Renal cortex interstitium (tissue), 15 donors: ENCODE measurements at places on chromosomes 1 and 21. TPM values are rescaled to one million over a fixed set of nuclear protein-coding genes. Genes with fewer than 3 reads are reported as not detected.
A peak's percentile ranks its signal among the peaks of the same experiment; 100 is the strongest.

DNA sequence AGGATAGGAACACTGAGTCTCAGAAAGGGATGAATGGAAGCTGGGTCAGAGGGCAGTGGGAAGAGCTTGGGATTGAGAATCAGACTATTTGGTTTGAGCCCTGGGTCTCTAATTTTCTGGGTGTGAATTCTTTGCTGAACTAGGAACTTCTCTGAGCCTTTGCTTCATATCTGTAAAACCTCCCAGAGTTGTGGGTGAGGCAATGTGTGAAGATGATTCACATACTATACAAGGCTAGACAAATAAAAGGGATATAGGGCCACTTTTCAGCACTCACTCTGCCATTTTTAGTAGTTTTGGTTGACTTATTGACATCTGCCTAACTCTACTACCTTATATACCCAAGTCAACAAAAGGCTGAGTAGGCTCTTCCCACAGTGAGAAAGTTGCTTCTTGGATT, 77.7 kb upstream of the JUN start:
- no peak for DNase-seq

DNA sequence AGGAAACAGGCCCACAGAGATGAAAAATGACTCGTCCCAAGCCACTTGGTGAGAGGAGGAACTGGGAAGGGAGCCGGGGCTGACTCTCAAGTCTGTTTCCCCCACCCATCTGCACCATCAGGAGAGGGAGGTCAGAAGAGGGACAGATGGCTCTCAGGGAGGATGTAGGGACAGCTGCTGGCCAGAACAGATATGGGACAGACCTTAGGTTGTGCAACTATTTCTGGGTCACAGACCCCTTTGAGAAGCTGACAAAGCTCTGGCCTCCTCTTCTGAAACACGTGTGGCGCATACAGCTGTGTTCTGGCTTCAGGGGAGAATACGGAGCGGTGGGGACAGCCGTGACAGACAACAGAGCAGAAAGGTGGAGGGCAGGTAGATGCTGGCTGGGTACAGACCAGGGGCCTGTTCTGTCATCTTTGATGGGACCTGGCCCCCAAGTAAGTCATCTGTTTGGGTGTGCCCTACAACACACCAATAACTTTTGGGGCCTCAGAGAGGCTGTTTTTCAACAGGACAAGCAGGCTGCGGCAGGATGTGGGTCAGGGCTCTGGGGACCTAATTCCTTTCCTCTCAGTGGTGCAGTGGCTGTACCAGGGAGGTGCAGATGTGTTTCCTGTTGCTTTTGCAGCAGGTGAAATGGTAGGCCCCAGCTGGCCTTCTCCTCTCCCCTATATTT, 7.3 kb downstream of the SH3BGRL3 start:
- no peak for DNase-seq

Gene LRRC39
- 1.8 TPM for polyA plus RNA-seq

Gene GOLPH3L
- polyA plus RNA-seq: 42.1 TPM

Gene SGIP1
- 14.5 TPM for polyA plus RNA-seq

Gene WNT3A
- polyA plus RNA-seq: 0.16 TPM

Gene ZSWIM5
- polyA plus RNA-seq: 7.1 TPM

- DNase-seq: no peak
These were observed 22.0 kb downstream of the SERINC2 start for GRCh38 chr1:31434979-31435378.

Gene GLUL
- 309 TPM for polyA plus RNA-seq

Gene SLFNL1
- 0.46 TPM for polyA plus RNA-seq

GRCh38 chr1:9289090-9289534, 3.6 kb upstream of the SPSB1 start:
- DNase-seq: no peak

GRCh38 chr1:1937061-1937460, 18.0 kb upstream of the TMEM52 start:
- no peak for DNase-seq

Gene C8B
- polyA plus RNA-seq: not detected

Gene RAB25
- 67.0 TPM for polyA plus RNA-seq

DNA sequence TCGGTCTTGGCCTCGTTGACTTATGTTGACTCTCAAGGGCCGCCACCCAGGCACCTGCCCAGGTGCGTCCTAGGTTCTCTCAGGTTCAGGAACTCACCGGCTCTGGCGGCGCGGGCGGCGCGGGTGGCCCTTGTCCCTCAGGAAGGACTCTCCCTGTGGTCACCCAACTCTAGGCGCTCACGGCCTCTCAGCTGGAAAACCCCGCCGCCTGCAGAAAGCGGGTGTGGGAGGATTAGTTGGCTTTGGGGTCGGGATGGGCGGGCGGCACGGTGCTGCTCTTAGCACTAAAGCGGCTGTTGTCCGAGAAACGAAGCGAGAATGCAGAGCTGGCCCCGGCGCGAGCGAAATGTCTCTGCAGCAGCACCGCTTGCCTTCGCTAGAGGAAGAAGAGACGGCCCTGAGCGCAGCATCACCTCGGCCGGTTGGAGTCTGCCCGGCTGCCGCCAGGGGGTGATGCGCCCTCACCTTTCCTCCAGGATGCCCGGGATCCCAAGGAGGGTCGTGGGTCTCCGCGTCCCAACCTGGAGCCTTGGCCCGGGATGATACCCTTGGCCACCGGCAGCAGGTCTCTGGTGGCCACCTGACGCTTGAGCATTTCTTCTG, 8.1 kb upstream of the TADA1 start:
- no peak for DNase-seq

DNA sequence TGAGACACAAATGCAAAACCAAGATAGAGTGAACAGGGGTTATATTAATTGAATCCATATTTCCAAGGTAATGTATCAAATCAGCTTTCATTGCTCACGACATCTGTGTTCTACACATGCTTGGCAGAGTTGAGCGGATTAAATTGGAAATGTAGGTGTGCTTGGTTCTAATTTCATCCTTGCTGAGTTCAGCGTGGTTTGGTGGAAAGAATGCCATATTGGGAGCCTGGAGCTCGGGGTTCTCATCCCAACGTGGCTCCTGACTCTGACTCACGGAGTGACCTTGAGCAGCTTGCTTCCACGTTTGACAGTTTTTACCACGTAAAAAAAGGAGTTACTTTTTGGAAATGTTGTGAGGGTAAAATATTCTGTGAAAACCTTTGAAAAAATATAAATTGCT, 92.0 kb downstream of the MTR start:
- DNase-seq: no peak

DNA sequence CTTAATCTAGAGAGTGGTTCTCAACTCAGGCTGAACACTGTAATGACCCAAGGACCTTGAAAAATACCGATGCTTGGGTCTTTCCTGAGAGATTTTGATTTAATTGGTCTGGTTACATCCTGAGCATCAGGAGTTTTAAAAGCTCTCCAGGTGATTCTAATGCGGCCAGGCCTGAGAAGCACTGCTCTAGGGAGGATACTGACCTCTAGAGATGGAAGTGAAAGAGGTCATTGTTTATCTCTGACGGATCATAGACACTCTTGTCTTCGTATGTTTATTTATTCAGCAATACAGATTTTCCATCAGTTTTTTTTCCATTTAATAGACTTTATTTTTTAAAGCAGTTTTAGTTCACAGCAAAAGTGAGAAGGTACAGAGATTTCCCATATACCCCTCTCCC, 54.5 kb upstream of the IGSF5 start:
- DNase-seq: no peak

DNA sequence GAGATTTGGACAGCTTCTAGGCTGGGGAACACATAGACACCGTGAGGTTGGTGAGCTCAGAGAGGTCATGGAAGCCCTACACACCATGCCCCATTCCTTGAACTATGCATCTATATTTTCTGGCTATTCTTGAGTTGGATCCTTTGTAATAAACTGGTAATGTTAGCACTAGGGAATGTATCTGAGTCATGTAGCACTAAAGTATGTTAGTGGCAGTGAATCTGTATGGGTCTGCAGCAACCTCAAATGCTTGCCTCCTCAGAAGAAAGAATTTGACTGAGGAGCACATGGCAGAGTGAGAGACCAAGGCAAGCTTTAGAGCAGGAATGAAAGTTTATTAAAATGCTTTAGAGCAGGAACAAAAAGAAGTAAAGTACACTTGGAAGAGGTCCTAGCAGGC, 43.7 kb upstream of the LRRC7 start:
- no peak for DNase-seq

DNA sequence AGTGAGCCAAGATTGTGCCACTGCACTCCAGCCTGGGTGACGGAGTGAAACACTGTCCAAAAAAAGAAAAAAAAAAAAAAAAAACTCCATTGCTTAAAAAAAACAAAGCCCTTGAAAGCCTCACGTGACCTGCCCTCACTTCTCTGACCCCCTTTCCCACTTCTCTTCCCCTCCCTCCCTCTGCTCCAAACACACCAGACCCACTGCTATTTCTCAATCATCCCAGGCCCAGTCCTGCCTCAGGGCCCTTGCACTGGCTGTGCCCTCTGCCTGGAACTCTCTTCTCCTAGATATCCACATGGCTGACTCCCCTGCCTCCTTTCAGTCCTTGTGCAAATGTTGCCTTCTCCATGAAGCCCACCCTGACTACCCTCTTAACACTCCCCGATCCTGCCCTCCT, 45.4 kb upstream of the TARDBP start:
- no peak for DNase-seq

- peak; percentile 81 for DNase-seq
These were observed 65.2 kb upstream of the TARBP1 start for GRCh38 chr1:234544087-234544579.

Gene TLR5
- 6.0 TPM for polyA plus RNA-seq

DNA sequence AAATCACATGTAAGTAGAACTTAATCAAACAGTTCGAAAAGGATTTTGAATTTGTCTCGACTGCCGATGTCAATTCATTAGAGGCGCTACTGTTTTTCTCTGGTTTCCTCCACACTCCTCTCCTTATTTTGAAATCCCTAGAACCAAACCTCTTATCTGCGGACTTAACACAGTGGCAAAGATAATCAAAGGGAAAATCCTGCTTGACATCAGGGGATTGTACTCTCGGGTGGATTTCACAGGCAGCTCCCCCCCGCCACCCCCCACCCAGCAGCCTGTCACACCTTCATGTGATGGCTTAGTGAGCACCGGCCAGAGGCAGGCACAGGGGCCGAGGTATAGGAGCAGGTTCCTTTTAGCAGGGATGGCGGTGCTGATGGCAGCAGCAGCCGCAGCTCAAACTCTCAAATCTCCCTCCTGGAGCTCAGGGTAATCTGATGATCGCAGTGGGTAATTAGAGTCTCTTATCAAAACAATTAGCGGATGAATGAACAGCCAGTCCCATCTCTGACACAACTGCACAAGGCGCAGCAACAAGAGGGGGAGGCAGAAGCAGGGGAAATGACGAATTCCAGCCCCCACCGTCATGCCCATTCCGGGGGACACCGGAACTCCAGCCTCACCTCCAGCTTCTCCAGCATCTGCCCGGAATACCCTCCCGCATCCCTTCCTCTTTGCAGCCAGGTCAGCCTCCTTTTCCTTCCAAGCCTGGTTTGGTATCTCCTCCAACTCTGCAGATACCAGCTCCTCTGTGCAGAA, 80.3 kb downstream of the SSBP3 start:
- no peak for DNase-seq

Gene USP25
- 51.2 TPM for polyA plus RNA-seq

DNA sequence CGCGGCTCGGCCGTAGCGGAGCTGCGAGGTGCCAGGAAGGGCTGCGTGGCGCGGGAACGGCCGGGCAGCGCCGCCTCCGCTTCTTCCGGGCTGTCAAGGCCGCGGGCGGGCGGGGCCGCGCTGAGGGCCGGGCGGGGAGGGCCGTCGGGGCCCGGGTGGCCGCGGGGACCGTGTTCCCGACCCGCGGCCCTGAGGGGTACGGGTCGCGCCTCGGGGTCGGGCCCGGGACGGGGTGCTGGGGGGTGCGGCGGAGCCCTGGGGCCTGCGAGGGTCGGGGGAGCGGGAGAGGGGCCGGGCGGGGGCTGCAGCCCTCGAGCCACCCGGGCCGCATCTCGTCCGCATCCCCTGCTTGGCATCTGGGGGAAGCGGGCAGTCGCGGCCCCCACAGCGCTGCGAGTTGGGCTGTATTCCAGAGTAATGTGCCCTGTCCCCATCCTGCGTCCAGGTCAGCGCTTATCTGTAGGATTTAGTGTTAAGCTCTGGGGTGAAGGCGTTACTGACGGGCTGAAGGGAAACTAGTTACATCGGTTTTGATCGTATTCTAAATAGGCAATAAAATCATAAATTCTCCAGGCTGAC, 379 bp downstream of the RER1 start:
- DNase-seq: no peak
